CD4-positive, alpha-beta memory T cell (primary cell): ENCODE measurements at places on chromosomes 1 and 21. TPM values are rescaled to one million over a fixed set of nuclear protein-coding genes. Genes with fewer than 3 reads are reported as not detected.

DNA sequence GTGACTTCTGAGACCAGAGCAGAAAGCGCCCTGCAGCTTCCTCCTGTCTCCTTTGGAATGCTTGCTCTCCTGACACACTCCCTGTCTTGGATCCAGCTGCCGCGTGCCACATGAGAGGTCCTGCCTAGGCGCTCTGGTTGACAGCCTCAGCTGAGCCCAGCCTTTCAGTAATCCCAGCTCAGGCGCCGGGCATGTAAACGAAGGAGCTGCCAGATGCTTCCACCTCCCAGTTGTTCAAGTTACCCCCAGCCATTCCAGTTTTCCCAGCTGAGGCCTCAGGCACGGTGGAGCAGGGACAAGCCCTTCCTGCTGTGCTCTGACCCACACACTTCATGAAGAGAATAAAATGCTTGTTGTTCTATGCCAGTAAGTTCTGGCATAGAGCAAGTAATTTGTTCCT lies 14.3 kb upstream of the CD34 start:
- DNase-seq, result no peak

DNA sequence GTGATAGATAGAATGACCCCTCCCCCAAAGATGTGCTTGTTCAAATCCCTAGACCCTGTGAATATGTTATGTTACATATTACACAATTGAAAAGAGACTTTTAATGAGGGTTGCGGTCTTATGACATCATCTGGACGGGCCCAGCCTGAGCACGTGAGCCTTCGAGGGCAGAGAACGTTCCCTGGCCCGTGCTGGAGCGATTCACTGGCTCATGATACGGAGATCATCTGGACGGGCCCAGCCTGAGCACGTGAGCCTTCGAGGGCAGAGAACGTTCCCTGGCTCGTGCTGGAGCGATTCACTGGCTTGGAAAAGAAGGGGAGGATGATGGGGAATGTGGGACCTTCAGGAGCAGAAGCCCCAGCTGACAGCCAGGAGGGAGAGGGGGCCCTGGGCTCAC lies 34.4 kb upstream of the COL18A1 start:
- no peak for DNase-seq

Gene NBPF20
- total RNA-seq, result 3.8 TPM

Gene ZNF648
- not detected for total RNA-seq

DNA sequence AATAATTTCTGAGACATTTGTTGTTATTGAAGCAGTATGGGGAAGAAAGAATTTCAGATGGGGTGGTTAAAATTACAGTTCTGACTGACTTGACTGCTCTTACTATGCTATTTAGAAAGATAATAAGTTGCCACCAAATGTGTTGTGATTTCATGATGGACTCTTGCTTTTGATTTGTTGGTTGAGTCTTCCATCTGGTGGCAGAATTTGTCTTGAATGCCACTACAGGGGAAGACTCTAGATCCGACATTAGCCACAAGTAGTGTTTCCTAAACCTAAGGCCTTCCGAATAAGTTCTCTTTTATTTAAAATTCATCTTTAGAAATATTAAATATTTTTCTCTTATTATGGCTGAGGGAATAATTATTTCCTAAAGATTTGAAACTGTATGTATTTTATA lies 190.9 kb upstream of the ADGRL4 start:
- no peak for DNase-seq

DNA sequence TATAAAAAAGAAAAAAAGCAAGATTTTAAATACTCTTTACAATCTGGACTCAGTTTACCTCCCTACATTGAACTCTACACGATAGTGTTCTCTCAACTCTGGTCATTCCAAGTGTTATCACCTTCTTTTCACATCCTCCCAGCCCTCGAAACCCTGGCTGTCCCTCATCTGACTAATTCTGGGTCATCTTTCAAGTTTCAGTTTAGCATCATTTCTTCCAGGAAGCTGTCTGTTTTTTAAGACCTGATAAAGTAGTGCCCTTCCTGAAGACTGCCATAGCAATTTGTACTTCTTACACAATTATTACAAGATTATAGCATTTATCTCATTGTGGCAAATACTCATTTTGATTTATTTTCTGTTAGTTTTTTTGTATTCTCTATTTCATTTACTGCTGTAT lies 1.2 kb downstream of the ALG14 start:
- no peak for DNase-seq
